ENCODE measurements at places on chromosomes 7 and 10.

DNA sequence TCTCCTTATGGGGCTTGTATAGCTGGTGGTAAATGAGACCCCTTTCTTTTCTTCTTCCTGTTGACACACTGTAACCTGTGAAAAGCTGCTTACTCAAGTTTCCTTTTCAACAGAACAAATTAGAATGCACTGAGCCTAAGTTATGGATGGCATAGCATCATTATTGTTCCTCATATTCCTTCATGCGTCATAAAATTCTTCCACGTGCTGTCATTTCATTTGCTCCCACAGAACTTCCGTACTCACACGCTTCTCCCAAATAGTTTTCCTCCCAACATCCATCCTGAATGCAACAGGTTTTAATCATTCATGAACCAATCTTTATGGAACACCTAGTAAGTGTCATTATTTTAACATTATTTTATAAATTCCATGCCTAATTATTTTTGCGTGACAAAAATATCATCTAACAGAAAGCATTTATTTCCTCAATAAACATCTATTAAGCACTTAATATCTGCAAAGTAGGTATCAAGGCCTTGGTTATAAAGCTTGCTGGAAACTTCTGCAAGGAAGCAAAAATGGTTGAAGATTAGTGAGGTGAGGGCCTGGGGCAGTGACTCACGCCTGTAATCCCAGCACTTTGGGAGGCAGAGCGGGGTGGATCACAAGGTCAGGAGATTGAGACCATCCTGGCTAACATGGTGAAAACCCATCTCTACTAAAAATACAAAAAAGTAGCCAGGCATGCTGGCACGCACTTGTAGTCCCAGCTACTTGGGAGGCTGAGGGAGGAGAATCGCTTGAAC, 18.9 kb upstream of the SEPTIN7 start:
- DNase-seq, result no peak

DNA sequence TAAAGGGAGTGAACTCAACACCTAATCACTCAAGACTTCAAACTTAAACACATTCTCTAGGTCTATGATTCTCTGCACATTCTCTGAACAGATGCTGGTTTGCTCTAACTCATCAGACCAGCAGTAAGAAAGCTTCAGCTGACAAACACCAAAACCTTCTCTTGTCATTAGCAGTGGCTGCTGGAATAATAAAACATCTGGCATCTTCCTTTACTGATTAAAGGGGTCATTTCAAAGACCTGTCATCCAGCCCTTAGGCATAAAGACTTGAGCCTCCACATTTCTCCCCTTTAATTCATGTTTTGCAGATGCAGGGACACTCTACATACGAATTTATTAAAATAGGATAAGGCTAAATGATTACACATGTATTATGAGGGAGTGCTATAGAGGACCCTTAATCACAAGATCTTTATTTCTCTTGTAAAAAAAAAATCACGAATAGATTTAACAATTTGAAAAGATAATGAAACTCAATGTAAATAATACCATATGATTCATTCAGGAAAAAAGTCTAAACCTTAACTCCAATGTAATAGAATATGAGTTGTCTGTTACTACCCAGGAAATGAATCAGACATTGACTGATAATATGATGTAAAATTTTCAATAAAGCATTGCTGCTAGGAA, 152.4 kb upstream of the GNAI1 start:
- no peak for DNase-seq

DNA sequence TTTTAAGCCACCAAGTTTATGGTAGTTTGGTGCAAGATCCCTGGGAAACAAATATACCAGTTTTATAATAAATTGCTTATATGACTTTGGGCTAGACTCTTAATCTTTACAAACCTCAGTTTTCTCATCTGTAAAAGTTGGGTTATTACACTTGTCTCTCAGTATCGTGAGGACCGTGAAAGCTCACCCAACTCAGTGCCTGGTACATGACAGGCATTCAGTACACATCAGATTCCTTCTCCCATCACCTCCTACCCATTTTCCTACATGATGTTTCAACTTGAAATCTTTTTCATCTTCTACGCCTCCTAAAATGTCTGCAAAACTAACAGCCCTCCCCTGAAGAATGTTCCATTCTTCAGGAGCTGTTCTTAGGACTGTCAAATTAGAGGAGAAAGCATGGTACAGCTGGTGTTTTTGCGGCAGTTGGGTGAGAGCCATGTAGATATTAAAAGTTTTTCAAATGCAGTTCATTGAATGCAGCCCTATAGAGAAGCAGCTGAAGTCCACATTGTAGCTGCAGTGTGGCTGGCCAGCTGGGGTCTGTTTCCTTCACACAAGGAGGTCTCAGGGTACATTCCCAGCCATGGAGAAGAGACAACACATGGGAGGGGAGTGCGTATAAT, 812.8 kb downstream of the LRMDA start:
- DNase-seq, result no peak

- no peak for DNase-seq
These were observed 177.3 kb downstream of the PHTF2 start for GRCh38 chr7:77975672-77976480.

DNA sequence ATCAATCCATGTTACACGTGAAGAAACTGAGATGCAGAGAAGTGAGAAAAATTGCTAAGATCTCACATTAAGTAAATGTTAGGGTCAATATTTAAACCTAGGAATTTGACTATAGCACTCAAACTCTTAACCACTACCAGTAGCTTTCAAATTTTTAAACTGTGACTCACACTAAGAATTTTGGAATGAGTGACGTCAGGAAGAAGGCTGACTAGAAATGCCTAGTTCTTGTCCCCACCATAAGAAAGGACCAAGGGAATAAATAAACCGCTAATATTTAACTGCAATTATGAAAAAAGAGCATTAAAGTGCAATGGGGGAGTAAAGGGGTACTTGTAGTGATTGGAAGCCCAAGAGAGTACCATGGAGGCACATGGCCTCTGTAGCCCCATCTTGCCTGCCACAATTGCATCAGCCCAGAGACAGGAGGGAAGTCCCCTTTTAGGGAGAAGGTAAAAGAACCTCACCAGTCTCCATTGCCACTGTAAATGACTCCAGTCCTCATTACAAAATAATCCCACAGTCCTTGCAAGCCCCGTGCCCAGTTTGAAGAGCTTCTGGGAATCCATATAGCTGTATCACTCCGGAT, 3.5 kb upstream of the AKR1B1 start:
- DNase-seq, result no peak

- no peak for DNase-seq
These were observed 5.2 kb upstream of the BRI3 start for GRCh38 chr7:98276241-98276761.

GRCh38 chr7:150829426-150829825, 22.9 kb upstream of the AOC1 start:
- no peak for DNase-seq

GRCh38 chr10:11329062-11329673, 282.3 kb downstream of the USP6NL start:
- DNase-seq, result no peak

DNA sequence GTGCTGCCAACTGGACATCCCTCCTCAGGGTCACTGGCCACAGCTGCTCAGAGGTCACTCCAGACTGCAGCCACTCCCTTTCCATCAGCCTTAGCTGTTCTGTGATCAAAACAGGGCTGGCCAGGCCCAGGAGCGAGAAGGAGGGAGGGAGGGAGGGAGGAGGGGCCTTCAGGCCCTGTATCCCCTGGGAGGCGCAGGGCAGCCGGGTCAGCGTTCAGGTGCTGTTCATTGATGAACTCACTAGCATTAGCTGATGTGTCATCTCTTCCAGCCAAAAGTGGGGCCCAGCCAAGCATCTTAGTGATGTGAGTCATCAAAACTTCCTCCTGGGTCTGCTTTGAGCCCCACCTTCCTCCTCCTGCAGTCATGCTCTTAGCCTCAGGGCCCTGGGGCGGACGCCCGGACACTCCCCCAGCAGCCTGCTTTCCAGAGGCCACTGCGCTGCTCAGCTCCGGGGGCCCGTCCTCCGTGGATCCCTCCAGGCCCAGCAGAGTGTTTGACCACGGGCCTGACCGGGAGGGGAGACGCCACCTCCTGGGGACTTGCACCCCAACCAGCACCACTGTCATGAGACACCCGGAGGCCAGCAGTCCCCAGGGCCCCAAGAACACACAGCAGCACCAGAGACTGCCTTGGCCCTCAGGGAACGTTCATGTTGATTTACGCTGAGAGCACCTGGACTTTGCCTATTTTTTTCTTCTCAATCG, 149.2 kb downstream of the PRKAG2 start:
- DNase-seq, result no peak

- no peak for DNase-seq
These were observed 475.6 kb upstream of the KLF6 start for GRCh38 chr10:4260483-4261124.

- DNase-seq, result no peak
These were observed 119.7 kb downstream of the SND1 start for GRCh38 chr7:127771707-127772106.

- DNase-seq, result no peak
These were observed 97.0 kb downstream of the BAMBI start for GRCh38 chr10:28774051-28774995.

GRCh38 chr10:127798111-127798510, 61.1 kb downstream of the FOXI2 start:
- no peak for DNase-seq

GRCh38 chr7:36338256-36338655, 51.4 kb upstream of the ANLN start:
- no peak for DNase-seq

GRCh38 chr7:1992554-1992953, 240.2 kb downstream of the MAD1L1 start:
- DNase-seq, result no peak

GRCh38 chr10:121131014-121131413, 279.9 kb downstream of the WDR11 start:
- DNase-seq, result no peak

GRCh38 chr10:110527731-110528171, 30.0 kb downstream of the DUSP5 start:
- DNase-seq, result no peak

DNA sequence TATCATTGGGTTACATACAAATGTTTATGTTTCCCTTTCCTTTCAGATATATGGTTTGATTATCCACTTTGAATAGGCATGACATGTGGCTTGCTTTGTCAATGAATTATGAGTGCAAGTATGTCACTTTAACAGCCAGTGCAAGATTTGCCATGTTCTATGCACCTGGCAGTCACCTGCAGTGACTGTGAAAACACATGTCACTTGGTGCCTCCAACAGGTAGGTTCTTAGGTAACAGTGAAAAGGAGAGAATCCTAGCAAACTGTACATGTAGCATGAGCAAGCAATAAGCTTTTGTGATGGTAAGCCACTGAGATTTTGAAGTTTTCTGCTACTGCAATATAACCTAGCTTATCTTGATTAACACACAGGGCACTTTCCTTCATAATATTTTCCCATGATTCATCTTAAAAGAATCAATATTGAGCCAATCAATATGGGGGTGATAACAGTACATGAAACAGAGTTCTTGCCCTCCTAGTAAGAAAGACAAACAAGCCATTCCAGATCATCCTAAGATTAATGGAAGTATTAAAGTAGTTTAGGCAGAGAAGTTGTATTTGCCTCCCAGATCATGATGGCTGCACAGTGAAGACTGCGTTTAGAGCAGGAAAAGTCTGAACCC, 7.9 kb upstream of the RALA start:
- DNase-seq, result no peak

DNA sequence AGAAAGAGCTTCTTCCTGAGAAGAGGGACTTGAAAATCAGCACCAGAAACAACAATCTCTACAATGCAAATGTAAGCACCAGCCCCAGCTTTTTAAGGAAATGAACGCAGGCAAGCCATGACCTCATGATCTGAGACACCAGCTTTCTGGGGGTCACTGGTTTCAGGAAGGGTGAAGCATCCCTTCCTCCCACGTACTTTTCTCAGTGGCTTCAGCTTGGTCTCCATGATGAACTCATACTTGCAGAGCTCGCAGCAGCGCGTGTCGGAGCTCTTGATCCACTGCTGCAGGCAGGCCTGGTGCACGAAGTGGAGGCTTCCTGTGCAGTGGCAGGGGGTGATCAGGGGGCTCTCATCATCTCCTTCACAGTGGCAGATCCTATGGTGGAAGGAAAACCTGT, 87.0 kb downstream of the ALOX5 start:
- DNase-seq, result no peak

GRCh38 chr10:33137356-33138005, 179.5 kb upstream of the ITGB1 start:
- no peak for DNase-seq

DNA sequence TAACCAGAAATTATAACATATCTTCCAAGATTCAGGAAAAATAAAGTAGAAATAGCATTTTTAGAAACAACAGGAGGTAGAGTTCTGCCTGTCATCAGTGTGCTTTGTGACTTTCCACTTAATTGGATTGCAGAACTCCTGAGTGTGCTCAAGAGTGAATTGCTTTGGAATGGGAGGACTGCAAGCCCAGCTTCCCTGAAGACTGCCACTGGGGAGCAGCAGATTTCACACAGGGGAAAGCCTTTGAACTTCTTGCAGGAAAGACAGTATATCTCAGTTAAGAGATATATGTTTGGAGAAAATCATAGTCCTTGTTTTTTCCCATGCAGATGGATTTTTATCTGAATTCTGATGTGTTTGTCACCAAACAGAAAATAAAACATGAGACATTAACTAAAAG, 124.5 kb downstream of the TMEM168 start:
- DNase-seq, result no peak

DNA sequence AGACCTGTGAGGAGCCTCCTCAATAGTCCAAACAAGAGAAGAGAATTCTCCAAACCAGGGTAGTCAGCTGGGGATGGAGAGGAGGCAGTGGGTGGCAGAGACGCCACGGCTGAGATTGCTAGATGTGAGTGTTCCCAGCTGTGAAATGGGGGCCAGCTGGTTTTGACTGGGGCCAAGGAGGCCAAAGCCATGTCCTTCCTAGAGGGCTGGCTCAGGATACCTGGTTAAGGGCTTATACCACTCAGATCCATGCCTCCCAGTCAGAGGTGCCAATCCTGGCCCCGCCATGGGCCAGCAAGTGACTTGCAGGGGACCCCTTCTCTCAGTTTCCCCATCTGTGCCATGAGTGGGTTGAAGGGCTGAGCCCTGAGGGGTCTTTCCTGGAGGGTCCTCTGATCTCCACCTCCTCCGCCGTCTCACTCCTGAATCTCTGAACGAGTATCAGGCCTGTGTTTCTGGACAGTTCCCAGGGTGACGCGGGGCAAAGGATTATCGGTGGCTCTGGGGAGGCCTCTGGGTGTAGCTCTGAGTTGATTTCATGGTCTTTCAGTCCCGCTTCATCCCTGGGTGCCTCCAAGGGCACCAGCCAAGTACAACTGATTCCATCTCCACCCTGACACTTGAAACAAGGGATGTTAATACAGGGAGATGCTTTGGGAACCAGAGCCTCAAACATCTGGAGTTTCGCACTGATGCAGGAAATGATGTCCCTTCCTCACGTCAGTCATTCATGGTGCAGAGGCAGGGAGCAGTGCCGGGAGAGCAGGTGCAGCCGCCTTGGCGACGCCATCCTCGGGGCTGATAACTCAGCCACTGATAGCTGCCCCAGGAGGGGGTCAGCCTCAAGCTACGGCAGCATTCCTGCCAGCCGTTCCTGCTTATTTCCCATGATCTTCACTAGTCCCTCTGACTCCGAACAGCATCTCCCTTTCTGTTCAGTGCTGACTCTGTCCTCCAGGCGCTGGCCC, 126.7 kb downstream of the RGS10 start:
- no peak for DNase-seq

All from NCI-H187 treated with DMSO at 0.1 percent for 48 hours (cell line).